ENCODE measurements at places on chromosomes 6 and 20.

GRCh38 chr6:164075981-164076615 is 661.6 kb downstream of the QKI start:
- DNase-seq = no peak

DNA sequence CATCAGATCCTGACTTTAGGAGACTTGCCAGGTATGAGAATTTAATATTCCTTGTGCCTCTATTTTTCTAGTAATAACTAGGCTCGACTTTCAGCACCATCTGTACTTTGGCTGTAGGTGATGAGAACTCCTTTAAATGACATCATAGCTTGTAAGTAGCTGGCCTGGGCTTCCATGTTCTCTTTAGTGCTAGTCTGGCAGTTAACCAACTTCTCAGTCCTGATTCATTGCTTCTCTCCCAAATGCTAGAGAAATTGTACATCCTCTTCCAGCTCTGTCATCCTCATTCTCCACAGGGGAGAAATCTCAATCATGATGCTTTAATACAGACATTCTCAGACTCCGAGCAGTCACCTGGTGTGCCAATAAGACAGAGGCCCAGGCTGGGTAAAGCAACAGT is 143.5 kb upstream of the MOCS1 start:
- no peak for DNase-seq

GRCh38 chr20:22464312-22465003 is 119.9 kb downstream of the FOXA2 start:
- no peak for DNase-seq

DNA sequence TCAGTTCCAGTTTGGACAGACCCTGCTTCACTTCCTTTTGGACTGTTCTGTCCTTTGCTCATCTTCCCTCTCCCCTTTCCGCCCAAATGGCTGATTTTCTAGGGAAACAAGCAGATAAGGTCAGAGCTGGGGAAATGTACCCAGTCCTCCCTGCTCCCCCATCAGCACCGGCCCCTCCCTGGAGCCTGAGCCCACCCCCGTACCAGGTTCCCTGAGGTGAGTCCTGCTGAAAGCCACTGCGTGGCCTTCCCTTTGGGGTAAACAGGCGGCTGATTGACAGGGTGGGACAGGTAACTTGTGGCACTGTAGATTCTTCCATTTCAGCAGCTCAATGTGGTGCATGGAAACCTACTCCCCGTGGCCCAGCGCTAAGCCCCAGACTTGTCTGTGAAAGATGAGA is 70.5 kb downstream of the NPEPL1 start:
- DNase-seq = no peak

DNA sequence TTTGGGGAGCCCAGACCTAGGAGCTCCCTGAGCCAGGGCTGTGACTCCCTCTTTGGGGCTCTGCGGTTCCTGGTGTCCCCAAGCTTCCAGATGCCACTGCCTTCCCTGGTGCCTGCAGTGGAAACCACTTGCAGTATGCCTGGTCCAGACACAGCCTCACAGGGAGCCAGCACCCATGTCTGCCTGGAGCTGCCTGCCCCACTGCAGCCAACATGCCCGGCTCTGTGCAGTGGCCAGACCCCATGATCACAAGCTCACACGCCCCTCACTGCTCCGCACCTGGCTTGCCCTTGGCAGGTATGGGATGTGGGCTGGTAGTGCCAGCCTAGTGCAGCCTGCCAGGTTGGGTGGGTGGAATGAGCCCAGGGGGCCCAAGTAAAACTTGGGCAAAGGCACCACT is 644.8 kb downstream of the HTR1B start:
- DNase-seq = no peak

DNA sequence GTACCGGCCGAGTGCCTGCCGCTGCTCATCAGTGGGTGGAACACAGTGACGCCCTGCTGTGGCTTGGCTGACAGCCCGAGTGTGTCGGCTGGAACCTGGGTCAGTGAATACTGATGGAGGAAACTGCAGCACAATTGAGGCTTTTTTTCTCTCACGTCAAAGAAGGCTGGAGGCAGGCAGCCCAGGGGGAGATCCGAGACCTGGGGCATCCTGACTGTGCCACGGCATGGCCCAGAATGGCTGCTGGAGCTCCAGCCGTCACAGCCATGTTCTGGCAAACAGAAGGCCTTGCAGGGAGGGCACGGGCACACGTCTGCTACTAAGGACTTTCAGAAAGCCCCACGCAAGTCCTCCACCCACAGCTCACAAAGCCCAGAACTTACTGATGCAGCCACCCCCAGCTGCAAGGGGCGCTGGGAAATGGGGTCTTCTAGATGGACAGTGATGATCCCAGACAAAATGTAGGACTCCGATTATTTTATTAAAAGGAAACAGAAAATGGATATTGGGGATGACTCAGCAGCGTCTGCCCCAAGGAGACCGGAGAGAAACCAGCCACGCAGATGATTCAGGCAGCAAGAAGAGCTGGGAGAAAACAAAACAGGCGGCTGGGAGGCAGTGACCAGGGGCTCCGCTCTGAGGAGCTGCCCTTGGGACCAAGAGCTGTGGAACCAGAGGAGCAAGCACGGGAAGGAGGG is 140.0 kb downstream of the TAF4 start:
- no peak for DNase-seq

DNA sequence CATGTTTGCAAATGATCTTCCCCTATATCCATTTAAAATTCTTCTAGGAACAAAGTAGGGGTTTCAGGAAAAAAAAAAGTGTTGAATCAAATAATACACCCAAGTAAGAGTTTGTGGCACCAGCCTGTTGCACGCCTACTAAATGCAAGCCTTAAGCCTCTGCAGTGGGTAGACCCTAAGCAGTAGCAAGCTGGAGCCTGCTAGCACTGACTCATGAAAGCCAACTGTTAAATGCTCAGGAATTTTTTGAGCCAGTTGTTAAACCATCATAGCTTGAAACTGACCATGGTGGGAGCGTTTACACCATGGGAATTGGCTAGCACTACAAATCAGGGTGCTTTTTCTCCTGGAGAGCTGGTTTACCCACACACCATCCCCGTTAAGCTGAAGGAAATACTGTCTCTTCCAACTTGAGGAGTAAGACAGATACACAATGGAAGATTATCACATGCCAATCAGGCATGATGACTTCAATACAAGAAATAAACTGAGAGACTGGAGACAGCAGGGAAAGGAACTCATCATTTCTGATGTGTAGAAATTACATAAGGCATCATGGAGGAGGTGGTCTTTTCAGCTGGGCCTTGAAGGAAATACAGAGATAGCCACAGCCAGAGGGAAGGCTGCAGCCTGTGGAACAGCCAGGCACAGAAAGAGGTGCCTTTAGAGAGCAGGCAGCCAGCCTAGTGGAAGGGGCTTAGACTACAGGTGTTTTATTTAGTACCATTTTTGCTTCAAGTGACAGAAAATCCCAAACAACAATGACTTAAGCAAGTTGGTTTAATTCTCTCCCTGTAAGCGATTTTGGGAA is 110.8 kb downstream of the SNX5 start:
- no peak for DNase-seq

Data from CD4-positive, alpha-beta T cell (primary cell).